Occipital lobe (tissue), 3 donors: ENCODE measurements at places on chromosomes 3 and 15.
A peak's percentile ranks its signal among the peaks of the same experiment; 100 is the strongest.

- peak; percentile 82 for DNase-seq
These were observed 148.0 kb upstream of the TBL1XR1 start for GRCh38 chr3:177345049-177345972.

DNA sequence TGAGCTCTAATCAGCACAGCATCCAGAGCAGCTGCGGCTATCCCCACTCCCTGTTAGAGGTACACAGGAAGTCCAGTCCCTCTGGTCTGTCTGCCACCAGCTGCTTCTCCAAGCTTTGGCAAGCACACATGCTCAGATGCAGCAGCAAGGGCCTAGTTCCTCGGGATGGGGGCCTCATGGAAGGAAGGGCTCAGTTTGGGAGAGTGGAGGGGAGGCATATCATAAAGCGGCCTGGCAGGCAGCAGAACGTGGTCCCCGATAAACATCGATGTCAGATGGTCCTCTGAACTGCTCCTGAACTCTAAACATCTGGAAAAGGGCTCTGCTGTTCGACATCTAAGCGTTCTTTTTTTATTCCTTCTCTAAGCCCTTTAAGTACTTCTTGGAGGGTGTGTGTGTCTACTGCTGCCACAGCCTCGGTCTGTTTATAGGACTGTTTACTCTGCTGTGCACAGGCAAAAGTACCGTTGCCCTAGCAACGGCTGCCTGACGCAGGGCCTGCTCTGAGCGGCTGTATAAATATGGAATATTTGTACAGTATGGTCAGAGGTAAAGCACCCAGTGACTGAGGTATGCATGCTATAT lies 74.6 kb downstream of the PRICKLE2 start:
- DNase-seq = peak; percentile 52

- no peak for DNase-seq
These were observed 435.0 kb upstream of the C2CD4B start for GRCh38 chr15:62599791-62600777.

GRCh38 chr3:98529856-98530459 lies 1.8 kb upstream of the GPR15 start:
- no peak for DNase-seq

- DNase-seq = no peak
These were observed 68.3 kb upstream of the IMPG2 start for GRCh38 chr3:101388706-101389105.

DNA sequence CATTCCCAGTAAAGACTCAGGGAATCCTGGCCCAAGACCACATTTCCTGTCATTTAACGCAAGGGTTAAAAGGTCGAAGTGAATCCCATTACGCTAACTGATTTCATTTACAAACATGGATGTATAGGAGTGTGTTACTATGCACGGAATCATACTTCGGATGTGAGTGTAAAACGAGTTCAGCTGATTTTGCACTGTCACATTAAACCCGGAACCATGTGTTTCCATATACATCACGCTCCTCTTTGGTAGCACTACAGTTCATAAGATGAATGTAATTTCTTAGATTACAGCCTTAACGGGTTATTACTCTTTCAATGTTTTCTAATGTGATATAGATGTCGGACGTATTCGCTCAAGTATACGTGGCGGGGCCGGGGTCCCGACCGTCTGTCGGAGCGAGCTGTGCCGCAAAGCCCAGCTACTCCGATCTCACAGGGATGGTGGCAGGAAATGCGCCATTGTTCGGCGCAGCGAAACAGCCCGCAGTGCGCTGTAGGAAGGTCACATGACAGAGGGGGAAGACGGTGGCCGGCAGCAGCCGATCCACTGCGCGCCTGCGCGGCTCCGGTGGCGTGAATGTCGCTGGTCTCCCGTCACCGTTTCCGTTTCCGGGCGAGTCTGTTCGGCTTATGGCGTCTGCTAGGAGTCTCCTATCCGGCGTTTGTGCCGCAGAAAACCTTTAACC lies 97.3 kb downstream of the NPAP1 start:
- DNase-seq = peak; percentile 50
